ENCODE measurements at places on chromosomes 2 and 18.
A peak's percentile ranks its signal among the peaks of the same experiment; 100 is the strongest.

- DNase-seq: no peak
Measured at GRCh38 chr2:210412660-210413059, 63.9 kb downstream of the LANCL1 start.

GRCh38 chr18:43563780-43564179 is 286.5 kb upstream of the SYT4 start:
- DNase-seq: peak; percentile 24

DNA sequence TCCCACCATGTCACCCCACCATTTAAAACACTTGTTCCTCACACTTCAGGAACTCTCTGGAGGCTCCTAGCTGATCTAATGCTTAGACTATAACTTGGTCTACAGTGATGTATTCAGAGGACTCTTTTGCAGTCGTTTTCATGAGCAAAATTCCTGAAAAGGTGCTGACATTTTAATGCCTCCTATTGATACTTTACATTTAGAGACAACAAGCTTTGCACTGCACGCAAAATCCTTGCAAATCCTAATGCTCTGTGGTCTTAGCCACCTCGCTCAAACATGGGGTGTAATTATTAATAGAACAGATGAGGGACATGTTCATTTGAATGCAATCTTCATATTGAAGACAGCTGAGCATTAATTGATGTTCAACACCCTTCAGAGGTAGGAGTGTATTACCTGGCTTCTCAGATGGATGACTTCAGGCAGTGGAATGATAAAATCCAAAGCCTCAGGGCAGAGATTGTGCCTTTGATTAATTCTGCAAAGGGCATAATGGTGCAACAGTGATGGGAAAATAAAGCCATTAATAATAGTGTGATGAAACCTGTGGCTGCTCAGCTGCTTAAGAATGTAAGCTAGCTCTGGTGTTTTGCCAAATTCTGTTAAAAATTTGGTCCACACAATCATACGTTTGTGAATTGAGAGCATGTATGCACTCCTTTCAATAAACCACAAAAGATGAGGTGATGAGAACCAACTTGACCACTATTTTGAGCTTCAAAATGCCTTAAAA is 5.4 kb downstream of the CTAGE1 start:
- DNase-seq: no peak

DNA sequence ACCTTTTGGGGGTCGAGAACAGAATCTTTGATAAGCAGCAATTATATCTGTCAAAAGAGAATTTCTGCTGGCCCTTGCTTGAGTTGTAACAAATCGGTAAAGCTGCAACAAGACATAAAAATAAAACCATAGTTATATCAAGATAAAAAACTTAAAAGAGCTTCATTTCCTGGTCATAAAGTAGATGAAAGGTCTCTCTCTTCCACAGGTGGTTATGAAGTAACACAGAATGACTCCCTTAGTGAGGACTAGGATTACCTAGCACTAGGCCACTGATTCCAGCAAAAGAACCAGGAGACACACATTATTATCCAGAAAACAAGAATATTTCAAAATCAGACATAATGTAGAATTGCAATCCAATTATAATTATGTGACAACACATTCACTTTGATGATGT is 5.4 kb downstream of the AFG3L2 start:
- DNase-seq: no peak

GRCh38 chr18:11366410-11366809 is 217.0 kb upstream of the PIEZO2 start:
- peak; percentile 17 for DNase-seq

DNA sequence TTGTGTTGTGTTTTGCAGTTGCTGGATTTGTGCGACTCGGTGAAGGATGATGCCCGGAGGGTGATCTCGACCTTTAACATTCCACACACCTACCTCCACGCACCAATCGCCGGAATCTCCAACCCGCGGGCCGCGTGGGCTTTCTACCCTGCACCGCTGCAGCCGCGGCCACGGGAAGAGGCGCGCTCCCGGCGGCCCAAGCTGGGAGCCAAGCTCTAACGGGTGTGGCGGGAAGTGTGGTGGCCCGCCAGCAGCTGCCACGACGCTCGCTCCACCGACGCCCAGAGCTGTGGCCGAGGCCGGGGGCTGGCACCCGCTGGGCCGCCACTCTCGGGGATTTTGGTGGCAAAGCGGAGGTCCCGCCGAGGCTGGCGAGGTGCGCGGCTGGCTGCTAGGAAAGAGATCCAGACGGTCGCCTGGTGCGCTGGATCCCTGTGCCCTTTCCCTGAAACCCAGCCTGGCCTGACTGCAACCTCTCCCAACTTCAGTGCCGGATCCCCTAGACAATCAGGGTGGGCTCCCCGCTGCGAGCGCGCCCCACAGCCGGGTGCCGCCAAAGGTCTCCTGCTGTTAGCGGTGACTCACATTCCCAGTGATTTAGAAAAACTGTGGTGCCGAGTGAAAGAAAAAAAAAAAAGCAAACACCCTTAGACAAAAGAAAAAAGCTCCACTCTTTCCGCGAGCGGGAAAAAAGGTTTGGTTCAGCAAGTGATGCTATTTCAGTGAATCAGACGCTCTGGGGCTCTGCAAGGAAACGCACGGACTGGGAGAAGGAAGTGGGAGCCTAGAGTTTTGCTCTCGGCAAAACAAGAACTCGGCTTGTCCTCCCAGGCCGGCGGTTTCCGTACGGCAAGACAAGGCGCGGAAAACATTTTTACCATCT is 2.9 kb upstream of the BCL2L11 start:
- DNase-seq: peak; percentile 53

- no peak for DNase-seq
Measured at GRCh38 chr2:152505495-152505906, 170.5 kb downstream of the FMNL2 start.

DNA sequence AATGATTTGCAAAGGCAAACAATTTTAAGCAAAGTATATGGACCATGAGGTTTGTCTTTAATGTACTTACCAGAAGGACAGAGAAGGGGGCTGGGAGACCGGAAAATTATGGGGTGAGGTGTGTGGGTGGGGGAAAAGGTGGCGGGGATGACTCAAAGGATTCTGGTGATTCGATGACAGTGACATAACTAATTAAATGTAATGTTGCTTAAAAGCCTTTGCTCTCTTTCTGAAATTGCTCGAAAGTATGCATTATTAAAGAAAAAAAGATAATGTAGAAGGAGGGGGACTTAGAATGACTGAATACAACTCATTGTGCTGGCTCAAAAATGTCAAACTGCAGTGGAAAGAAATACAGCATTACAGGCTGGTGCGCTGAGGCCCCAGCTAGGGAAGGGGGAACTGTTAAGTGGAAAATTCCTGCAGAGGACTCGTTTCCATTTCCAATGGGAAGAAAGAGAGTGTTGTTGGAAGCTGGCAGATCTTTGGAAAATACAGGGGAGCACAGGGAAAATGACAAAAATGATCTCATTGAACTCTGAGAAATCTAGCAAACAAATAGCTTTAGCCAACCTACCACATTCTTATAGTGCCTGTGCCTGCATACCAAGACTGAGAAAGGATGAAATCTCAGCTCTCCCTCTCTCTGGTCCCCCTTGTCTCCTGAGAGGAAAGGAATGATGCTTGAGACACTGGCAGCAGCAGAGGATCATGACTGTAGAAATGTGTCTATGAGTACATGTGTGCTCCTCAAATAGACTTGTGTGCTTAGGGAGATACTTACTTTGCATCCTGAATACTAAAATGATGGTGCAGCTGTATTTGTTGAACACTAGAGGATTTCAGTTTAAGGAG is 632.4 kb downstream of the NYAP2 start:
- peak; percentile 15 for DNase-seq

DNA sequence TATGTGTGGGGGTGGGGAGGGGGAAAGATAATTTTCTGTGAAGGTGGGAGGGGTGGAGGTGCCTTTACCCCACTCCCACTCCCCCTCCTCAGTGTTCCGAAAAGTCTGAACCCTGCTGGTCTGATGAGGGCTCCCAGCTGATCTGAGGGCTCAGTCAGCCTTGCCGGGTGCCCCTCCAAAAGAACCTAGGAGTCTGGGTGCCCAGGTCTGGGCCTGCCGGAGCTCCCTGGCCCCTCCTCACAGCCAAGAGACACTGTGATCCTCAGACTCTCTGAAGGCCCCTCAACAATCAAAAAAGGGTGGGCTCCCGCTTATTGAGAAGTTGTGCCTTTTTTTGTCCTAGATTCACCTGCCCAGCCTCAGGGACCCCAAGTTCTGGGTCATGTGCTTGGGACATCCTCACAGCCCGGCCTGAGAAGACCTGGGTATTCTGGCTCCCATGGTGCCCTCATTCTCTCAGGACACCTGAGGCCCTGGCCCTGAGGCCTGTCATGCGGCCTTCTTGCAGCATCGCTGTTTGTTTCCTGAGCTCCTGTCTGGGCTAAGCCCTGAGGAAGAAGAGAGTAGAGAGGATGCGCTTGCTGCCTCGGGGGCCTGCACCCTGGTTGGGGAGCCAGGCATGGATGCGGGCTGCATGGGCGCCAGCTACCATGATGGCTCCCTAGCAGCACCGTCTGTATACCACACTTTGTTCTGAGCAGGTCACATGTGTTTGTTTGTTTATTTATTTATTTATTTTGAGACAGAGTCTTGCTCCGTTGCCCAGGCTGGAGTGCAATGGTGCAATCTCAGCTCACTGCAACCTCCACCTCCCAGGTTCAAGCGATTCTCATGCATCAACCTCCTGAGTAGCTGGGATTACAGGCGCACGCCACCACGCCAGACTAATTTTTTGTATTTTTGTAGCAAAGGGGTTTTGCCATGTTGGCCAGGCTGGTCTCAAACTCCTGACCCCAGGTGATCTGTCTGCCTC is 44.0 kb downstream of the SDC1 start:
- DNase-seq: no peak

GRCh38 chr2:209390839-209391238 is 33.0 kb upstream of the MAP2 start:
- DNase-seq: no peak

- no peak for DNase-seq
Measured at GRCh38 chr2:109707281-109708147, 86.6 kb upstream of the RGPD5 start.

DNA sequence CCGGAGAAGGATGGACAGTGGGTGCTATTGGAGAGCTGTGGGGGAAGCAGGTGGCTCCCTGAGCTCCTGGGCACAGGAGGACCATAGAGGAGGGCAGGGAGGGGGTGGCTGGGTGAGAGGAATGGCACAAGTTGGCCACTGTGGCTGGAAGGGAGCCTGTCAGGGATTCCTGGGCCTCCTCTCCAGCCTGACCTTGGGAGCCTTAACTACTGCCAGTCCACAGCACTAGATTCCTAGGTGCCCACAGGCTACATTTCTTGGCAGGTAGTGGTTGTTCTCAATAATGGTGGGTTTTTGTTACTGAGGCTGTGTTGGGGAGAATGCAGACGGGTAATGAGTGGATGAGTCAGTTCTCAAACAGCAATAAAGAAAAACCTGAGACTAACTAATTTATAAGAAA is 26.0 kb downstream of the EFHD1 start:
- DNase-seq: no peak

DNA sequence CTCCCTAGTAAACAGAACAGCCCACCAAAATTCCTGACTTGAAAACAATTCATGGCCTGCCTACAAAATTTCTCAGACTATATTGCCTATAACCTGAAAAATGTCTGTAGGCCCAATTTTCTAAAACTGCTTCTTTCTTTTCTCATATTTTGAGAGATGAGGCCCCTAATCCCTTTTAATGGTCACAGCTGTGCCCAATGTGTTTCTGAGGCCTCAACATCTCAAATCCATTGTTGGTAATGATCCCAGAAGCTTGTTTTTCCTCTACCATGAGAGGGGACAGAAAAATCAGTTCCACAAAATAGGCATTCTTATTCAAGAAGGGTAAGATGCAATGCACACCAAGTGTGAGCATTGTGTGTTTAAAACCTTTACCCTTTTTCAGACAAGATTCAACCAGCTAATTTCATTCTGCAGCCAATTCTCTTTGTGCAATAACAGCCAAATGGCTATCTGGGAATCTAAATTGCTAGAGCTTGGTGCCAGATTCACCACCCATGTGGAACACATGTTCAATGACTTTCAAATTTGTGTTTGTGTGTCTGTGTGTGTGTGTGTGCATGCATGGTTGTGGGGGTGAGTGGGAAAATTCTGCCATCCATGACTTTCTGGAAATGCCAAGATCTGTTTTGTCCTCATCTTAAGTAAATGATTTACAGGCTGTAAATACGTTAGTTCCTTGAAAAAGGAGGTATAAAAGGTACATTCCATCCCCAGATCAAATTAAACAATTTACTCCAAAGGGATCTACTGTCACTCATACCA is 319.5 kb downstream of the TNS1 start:
- no peak for DNase-seq

GRCh38 chr2:23588106-23588505 is 203.1 kb downstream of the KLHL29 start:
- DNase-seq: no peak

- DNase-seq: no peak
Measured at GRCh38 chr18:60248336-60249330, 123.9 kb downstream of the MC4R start.

GRCh38 chr2:226725126-226725860 is 74.3 kb downstream of the IRS1 start:
- no peak for DNase-seq

GRCh38 chr2:20390524-20391123 is 40.0 kb upstream of the PUM2 start:
- no peak for DNase-seq

GRCh38 chr2:127635380-127636237 is 10.3 kb upstream of the GPR17 start:
- no peak for DNase-seq

GRCh38 chr2:29110916-29111535 is 4.2 kb upstream of the CLIP4 start:
- DNase-seq: no peak

- no peak for DNase-seq
Measured at GRCh38 chr2:33391529-33392255, 84.8 kb upstream of the RASGRP3 start.

GRCh38 chr18:62258616-62259015 is 66.5 kb upstream of the TNFRSF11A start:
- DNase-seq: no peak

- no peak for DNase-seq
Measured at GRCh38 chr2:74070991-74071390, 76.7 kb downstream of the BOLA3 start.

- DNase-seq: no peak
Measured at GRCh38 chr18:55559739-55560138, 28.3 kb downstream of the TCF4 start.

- no peak for DNase-seq
Measured at GRCh38 chr18:26008096-26008495, 82.3 kb downstream of the SS18 start.

- no peak for DNase-seq
Measured at GRCh38 chr2:8239531-8240088, 442.2 kb upstream of the ID2 start.

GRCh38 chr2:18837240-18837639 is 247.9 kb upstream of the NT5C1B start:
- no peak for DNase-seq

GRCh38 chr2:96963316-96963715 is 23.1 kb downstream of the FAM178B start:
- DNase-seq: no peak

DNA sequence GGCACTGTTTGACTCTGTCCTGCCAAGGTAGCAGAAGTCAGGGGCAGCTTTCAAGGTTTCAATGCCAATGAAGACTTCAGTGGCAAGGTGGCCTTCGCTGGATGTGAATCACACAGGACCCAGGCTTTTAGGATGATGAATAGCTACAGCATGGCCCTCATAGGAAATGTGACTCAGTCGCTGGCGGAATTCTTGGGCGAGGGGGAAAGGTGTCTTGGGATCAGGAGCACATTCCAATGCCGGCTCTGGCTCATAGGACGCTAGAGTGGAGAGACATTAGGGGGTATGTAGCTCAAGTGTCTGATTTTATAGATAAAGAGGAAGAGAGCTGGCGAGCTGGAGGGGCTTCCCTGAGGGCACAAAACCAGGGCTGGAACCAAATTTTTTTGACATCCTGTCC is 68.6 kb downstream of the SMIM21 start:
- DNase-seq: no peak

- peak; percentile 62 for DNase-seq
Measured at GRCh38 chr18:45621061-45621511, 5.8 kb downstream of the SLC14A2 start.
